ENCODE measurements at places on chromosomes 1 and 21.

DNA sequence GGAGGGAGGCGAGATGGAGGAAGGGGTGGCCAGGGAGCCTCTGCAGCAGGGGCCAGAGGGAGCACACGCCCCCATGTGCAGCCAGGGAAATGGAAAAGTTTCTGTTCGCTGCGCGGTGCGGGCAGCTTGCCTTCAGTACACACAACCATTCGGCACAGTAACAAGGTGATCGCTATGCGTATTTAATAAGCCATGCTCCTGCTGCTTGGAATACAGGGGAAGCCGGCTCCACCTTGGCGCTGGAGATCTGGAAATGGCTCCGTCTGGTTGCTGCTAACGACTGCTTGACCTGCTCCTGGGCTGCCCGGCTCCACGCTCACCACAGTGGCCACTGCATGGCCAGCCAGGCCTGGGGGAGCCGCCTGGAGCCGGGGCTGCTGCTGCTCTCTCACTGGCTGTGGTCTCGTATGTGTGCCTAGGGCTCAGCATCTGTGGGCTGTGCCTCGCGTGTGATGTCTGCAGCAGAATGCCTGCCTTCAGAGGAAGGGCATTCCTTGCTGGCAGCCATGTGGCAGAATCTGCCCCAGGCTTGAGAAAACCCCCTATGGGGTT is 86.4 kb upstream of the ACTL8 start:
- DNase-seq: no peak

- DNase-seq: no peak
Observed at GRCh38 chr1:205595861-205596260, 36.0 kb downstream of the ELK4 start.

GRCh38 chr1:225767634-225768540 is 9.7 kb upstream of the SRP9 start:
- no peak for DNase-seq

DNA sequence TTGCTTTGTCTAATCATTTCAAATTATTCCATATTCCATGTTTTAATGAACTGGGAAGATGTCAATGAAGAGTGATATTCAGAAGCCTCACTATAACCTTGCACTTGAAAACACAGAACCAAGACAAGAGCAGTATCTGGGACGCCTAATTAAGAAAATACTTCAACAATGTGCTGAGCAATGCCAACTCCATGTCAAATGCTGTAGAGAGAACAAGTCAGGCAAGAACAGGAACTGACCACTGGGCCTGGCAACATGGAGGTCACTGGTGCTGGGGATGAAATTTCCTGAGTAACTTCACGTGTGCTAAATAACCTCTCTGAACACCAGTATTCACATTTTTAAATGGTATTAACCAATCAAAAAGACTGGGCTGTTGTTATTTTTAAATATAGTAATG is 22.8 kb downstream of the HEATR1 start:
- no peak for DNase-seq

GRCh38 chr1:167483790-167484189 is 34.5 kb downstream of the CD247 start:
- DNase-seq: no peak

GRCh38 chr1:111369645-111370044 is 57.9 kb downstream of the OVGP1 start:
- DNase-seq: no peak

- DNase-seq: no peak
Observed at GRCh38 chr1:89697383-89697782, 64.5 kb downstream of the LRRC8C start.

DNA sequence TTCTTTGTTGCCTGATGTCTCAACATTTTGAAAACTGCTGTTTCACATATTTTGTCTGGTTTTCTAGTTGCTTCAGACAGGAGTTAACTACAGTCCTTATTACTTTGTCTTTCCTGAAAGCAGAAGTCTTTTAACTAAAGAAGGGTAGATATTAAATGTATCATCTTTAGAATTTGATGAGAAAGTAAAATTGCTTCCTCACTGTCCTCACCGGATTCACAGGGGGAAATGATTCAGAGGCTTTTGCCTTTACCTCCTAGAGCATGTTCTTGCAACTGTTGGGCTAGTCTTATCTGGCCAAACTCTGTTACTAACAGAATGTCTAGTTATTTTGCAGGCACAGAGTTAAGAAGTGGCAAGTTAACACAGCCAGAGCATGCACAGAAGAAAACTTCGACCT is 107.2 kb upstream of the VAV3 start:
- DNase-seq: no peak

Measured in epithelial cell of proximal tubule (primary cell).